ENCODE measurements at places on chromosomes 3 and 15.

GRCh38 chr15:69973102-69973714 lies 124.5 kb downstream of the TLE3 start:
- no peak for DNase-seq

DNA sequence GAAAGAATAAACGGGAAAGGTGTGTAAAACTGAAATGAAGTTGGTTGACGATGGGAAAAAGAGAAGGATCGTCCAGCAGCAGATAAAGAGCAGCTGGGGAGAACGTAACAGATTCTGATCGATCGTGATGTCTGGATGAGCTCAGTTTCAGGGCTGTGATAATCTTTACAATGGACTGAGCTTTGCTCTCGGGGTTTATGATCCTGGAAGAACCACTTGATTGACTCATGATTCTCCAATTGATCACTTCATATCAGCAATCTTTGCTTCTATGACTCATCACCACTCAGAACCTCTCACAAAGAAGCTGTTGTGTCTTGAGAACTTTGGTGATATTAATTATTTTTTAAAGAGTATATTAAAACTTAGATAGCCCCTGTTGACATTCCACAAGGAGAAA lies 690.7 kb downstream of the TUSC7 start:
- DNase-seq = no peak

DNA sequence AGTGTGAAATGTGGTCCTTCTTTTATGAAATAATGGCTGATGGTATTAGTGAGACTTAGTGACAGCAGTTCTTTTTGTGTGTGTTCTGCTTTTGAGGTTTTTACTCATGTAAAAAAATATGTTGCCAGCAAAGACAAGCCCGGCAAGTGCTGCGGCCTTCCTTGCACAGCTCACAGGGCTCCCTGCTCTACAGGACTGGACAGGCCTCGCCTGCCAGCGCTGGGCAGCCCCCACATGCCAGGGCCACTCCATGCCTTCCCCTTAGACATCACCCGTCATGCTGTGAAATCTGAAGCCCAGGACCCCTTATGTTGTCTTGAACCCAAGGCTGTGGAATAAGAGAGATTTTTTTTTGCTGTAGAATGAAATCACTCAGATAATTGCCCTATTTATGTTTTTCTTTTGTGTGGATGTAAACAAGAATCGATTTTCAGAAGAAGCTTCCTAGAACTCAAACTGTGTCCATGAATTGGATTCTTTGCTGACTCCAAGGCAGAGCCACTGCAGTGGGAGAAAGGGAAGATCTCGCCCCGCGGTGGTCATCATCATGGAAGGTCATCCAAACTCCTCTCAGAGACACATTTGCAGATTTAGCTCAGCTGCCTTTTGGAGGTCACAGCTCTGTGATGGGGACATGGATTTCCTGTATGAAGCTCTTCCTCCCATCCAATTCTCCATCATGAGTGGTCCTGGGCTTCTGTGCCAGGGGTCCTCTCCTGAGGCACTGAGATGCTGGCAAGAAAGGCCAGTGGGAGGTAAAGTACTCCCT lies 150.8 kb downstream of the ATP10A start:
- DNase-seq = no peak

DNA sequence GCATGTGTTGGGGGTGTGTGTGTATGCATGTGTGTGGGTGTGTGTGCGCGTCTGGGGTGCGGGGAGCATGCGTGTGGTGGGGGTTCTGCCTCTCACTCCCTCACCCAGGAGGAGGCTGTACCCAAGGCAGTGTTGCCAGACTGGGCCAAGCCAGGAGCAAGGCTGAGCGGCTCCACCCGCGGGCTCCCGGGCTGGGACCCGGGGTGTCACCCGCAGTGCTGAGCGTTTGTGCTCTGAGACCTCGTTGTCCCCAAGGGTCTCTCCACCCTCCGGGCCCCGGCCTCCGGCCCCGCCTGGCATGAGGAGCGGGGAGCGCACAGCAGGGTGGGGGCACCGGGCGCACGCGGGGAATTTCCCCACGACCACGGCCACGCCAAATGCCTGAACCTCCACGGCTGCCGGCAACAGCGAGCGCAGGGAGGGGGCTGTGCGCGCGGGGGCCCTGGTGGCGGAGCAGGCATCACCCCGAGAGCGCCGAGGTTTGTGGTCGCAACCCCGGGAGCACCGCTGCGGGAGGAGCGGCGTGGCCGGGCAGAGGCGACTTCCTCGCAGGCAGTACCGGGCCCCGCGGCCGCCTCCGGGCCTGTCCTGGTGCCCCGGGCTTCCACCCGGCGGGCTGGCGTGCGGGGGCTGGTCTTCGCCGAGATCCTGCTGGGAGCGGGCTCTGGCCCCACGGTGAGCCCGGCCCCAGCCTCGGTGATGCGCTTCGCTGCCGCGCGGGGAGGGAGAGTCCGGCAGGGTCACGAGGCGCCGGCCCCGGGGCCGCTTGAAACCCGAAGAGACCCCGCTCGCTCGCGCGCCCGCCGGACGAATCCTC lies 7.4 kb upstream of the OCA2 start:
- peak; percentile 38 for DNase-seq

DNA sequence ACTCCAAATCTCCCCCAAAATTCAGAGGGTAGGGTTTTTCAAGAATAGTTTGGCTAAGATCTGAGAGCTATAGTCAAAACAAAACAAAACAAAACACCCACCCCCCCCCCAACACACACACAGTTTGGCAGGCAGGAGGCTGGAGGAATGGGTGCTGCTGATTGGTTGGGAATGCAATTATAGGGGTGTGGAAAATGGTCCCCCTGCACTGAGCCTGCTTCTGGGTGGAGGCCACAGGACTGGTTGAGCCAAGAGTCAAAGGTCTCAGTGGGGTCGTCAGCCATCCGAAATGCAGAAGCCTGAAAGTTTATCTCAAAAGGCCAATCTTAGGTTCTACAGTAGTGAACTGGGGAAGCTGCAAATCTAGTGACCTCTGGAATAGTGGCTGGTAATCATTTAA lies 2.5 kb upstream of the HACD2 start:
- DNase-seq = no peak
